Right renal pelvis (tissue), 4 donors: ENCODE measurements at places on chromosomes 7 and 10.

DNA sequence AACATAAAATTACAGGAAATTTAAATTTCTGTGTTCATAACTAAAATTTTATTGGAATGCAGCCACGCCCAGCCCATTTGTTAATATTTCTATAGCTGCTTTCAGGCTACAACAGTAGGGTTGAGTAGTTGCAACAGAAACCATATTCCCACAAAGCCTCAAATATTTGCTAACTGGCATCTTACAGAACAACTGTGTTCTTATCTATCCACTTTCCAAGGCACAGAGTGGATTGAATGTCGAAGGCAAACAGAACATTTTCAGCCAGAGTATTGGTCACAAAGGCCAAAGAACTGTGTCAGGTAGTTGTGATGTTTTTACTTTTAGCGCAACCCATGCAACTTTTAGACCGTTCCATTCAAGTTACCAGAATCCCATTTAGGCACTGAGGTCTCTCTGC, 51.1 kb upstream of the OPN4 start:
- no peak for DNase-seq

DNA sequence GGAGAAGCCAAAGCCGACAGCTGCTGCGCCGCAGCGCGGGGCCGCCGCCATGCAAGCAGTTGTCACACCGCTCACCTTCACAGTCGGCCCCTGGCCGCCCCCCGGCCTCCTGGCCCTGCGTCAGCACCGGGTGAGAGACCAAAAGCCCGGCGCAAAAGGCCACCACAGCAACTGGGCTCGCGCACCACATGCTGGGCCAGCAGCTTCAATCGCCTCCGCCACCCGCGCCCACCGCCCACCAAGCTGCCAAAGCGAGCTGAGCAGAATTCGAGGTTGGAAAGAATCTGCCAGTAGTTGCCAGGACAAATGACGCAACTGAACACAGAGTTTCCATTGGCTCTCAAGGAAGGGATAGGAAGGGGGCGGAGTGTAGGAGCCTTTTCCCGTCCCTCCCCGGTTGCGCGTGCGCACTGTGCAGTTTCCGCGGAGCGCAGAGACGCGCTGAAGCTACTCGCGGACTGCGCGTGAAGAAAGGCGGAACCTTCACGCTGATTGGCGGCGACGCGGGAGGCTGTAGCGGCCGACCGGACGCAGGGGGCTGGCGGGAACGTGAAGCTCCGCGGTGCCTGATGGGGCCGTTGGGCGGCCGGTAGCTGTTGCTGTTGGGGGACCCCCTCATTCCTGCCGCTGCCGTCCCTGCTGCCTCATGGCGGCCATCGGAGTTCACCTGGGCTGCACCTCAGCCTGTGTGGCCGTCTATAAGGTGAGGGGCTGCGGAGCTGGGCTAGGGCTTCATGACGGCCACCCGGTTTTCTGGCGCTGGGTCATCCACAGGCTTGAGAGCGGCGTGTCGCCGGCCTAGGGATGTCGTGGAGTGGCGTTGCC, at the start of the genes CDNF, HSPA14 and MSANTD7:
CDNF (minus strand) TSS at position 281 of the 825 bp plus-strand sequence; CDS start at position 190, 91 bp downstream.
HSPA14 (plus strand) TSS at position 550 of the 825 bp plus-strand sequence; CDS start at position 647, 97 bp downstream.
MSANTD7 (plus strand) TSS at position 550 of the 825 bp plus-strand sequence. CDS start 3,979 bp downstream, outside the sequence.
- peak; percentile 99 for DNase-seq

DNA sequence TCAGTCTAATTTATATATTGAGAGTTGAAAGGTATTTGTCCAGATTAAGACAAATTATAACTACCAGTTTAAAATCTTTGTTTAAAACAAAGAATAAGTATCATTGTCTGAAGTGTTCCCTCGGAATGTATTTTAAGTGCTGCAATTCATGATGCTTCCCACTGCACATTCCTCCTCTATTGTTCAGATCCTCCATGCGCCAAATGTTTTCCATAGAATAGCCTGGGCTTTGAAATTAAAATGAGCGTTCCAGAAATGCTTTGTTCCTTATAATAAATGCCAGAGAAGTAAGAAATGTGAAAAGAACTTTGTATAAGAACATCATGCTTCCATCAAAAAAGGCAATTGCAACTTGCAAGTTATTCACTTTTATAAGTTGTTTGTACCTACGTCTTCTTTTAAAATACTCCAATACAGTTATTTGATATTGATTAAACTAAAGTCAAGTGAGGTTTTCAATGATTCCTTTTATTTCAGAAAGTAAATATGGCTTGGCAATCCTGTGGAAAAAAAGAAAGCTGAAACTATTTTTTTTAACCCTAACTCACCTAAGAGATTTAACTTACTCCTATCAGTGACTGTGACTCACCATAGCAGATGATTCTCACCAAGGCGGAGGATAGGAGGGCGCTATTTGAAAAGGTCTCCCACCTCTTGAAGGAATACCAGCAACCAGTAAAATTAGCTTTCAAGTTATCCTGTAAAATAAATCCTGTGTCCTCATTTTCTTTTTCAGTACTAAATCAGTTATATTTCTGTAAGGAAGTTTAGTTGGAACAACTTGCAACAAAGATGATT, 85.8 kb downstream of the CTNNA3 start:
- no peak for DNase-seq

- no peak for DNase-seq
Measured at GRCh38 chr10:105644091-105644490, 1003.0 kb downstream of the SORCS3 start.

GRCh38 chr10:61021926-61022325, 77.9 kb upstream of the RHOBTB1 start:
- DNase-seq, result no peak

GRCh38 chr10:133357285-133358161, at the start of gene FUOM:
Gene FUOM (minus strand): TSS chr10:133358019. CDS start chr10:133358007, 12 bp downstream.
- DNase-seq, result no peak

DNA sequence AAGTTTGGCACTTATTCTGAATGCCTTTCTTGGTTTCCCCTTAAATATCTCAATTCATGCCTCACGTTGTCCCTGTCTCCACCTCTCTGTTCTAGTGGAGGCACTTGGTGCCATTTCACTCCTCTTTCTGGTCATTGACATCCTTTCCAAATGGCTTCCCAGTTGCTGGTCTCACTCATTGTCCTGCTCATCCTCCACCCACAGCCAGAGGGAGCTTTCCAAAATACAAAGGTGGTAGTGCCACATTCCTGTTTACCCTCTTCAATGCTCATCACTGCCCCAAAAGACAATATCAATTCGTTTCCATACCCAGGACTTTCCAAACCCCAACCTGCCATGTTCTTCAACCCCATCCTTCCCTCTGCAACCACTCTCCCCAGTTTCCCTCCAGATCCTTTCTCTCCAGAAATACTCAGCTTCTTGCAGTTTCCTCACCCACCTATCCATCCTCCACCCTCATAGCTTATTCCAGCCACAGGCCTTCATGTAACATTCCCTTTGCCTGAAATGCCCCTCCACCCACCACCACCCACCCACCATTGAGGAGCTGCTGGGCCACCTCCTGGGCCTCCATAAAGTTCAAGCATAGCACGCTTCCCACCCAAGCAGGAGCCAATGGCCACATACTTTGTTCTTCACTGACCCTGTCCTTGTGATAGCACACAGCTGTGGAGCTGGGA, 63.1 kb upstream of the ADRB1 start:
- no peak for DNase-seq

DNA sequence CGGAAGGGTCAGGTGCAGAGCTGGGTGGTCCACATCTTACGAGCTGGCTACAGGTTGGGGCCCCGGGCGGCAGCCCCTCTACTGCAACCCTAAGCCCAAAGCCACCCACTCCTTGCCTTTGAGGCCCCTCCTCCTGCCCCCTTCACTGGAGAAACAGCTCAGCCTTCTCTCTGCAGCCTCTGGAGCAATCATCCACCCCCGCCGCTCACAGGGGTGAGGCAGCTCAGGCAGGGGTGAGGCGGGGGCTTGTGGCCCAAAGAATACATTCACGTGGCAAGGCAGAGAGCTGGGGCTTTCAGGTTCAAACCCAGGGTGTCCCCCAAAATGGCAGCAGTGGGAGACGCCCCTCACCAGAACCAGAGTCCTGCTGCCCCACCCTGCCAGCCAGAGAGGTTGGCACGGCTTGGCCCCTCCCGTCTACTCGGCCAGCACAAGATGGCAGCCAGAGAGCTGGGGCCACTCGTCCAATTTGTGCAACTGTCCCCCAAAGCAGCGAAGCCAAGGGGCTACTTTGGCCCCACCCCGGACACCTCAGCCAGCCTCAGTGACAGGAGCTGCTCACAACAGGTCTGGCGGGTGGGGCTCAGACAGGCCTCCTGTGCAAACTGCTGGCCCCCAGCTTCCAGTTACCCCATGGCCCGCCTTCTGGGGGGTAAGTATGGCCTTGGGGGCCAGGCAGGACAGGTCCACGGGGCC, 7.2 kb downstream of the GNB2 start:
- no peak for DNase-seq

DNA sequence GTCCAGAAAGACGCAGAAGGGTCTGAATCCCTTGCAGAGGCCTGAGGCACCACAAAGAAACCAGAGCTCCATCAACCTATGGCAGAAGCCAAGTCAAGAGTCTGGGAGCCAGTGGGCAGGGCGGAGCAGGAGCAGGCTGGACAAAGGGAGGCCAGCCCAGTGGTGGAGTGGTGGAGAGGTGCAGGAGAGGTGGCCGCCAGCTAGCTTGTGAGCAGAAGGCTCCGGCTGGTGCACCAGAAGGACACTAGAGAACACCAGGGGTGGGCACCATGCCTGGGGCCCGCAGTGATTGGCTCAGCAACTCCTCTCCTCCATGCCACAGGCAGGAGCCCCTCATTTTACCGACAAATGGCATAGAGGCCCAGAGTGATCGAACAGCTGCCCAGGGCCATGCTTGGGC, 186.6 kb downstream of the GRID1 start:
- DNase-seq, result no peak

DNA sequence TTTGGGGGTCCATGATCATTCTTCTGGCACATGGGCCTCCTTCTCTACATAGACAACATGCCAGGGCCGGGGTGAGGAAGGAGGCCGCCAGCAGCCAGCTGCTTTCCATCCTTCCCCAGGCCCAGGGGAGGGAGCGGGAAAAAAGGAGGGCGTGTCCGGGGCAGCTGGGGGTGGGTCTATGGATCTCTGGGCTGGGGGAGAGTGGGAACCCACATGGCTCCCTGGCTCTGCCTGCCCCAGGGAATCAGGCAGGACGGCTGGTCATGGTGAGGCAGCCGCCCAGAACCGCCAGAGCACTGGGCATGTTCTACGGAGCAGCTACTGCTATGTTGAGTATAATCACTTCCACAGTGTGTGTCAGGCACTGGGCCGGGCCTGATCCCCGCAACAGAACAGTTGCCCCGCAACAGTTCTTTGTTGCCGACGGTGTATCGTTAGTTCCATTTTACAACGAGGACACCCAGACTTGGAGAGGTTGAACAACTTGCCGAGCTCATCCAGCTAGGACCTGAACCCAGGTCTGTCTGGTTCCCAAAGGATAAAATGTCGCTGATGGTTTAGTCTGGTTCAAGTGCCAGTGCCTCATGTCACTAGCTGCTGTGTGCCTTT, 6.4 kb upstream of the IRF5 start:
- no peak for DNase-seq

GRCh38 chr7:9890092-9890491, 1083.6 kb upstream of the PHF14 start:
- no peak for DNase-seq

DNA sequence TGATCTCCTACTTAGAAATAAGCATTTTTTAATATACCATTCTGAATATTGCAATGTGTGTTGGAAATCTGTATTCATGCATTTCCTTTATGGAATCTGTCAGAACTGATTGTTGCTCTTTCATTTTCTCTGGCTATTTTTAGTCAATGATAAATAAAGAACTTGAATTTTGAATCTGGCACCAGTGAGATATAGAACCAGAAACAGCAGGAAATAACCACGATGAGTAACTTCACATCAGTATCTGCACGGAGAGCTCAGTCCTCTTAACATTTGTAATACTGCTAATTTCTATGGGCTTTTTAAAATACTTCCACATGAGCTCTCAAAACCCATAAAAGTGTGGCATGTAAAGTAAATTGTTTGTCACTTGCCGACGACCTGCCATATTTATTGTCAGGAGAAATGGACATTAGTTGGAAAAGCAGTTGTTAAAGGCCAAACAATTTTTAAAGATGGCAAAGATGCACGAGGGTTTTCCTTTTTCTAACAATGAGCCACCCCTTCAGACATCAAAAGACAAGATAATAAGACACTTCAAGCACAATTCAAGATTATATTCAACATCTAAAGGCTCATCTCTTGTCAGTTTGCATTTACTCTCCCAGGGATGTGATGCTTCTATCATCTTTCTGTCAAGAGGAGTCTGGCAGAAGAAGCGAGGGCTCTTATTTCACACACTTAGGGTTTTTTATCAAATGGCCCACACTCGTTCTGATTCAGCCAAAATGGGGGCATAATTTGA, 118.3 kb downstream of the POU6F2 start:
- no peak for DNase-seq

DNA sequence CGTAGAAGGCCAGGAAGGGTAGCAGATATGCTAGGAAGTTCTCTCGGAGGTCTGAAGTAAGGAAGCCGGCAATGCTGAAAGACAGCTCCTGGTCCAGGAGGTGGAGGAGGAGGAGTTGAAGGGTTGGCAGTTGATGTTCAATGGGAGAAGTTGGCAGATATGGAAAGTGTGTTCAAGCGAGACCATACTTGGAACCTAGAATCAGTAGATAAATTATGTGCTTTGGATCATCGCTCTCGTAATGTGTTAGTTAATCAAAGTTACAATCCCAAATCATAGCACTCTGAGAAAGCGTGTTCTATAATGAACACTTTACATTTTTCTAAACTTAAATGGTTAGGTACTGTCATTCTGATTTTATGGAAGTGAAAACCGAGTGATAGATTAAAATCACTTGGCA, 152.9 kb downstream of the CELF2 start:
- DNase-seq, result no peak
